ENCODE measurements at places on chromosomes 13 and 19.

GRCh38 chr13:40247845-40248244 lies 418.6 kb downstream of the FOXO1 start:
- no peak for DNase-seq

- DNase-seq: no peak
Observed at GRCh38 chr13:49938921-49939320, 2.8 kb upstream of the SPRYD7 start.

- DNase-seq: peak; percentile 30
Observed at GRCh38 chr19:10113592-10113963, 2.1 kb downstream of the P2RY11 start.

GRCh38 chr13:95434111-95434510 lies 118.4 kb upstream of the CLDN10 start:
- no peak for DNase-seq

DNA sequence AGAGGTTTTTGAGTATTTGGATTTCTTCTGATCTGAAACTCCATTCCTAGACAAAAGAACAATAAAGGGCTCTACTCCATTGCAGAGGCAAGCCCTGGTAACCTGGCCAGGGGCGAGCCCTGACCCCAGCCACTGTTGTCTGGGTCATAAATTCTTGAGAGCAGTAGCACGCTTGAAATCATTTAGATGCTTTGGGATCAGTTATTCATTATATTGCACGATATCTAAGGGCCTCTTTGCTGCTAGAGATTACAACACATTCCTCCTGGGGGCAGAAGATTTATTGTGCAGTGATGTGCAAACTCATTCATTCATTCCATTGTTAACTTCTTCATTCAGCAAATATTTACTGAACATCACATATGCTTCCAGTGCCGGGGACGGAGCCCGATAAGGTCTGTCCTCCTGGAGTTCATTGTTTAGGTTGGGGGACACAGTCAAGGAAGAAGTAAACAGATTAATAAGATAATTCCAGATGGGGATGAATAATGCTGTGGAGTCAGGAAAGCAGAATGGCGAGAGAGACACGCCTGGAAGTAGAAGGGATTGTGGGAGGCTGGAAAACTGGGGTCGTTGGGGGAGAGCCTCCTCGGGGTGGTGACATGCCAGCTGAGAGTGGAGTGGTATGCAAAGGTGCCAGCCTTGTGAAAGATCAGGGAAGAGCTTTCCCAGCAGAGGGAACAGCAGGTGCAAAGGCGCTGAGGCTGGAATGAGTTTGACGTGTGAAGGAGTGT lies 34.9 kb downstream of the SIPA1L3 start:
- no peak for DNase-seq

- DNase-seq: no peak
Observed at GRCh38 chr19:45100846-45101252, 7.9 kb downstream of the PPP1R37 start.

GRCh38 chr13:20814224-20814910 lies 40.6 kb upstream of the EEF1AKMT1 start:
- DNase-seq: no peak

DNA sequence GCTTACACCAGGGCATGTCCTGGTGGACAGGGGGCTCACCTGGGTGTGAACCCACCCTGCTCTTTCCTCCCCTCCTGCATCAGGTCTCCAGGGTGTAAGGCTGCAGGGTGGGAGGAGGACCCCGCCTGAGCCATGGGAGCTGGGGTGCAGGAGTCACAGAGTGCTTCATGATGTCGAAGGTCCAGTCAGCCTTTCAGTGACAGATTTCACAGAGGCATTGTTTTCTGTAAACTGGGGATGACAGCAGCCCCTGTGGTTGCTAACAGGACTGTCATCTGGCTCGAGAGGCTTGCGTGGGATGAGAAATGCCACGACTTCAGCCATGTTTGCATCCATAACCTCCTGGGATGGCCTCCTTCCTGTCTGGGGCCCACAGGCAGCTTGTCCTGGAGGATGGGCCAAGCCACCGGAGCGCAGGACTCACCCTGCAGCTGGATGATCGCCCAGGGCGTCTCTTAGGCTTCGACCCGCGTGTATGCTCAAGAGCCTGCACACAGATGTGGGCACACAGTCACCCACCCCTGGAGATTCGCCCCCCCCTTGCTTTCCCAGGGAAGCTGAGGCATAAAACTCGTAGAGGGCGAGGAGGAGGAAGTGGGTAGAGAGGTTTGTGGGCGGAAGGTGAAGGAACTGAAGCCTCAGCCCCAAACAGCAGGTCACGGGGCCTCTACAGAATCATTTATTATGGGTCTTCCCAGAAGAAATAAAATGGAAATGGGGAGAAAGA lies 4.9 kb downstream of the NANOS3 start:
- peak; percentile 65 for DNase-seq

- DNase-seq: no peak
Observed at GRCh38 chr13:58081301-58081820, 449.8 kb downstream of the PCDH17 start.

- no peak for DNase-seq
Observed at GRCh38 chr13:29749401-29750182, 100.8 kb downstream of the UBL3 start.
